Mucosa of descending colon (tissue), 3 donors: ENCODE measurements at places on chromosomes 16 and 17.

- DNase-seq, result no peak
Measured at GRCh38 chr17:6796887-6797490, 21.0 kb downstream of the FBXO39 start.

DNA sequence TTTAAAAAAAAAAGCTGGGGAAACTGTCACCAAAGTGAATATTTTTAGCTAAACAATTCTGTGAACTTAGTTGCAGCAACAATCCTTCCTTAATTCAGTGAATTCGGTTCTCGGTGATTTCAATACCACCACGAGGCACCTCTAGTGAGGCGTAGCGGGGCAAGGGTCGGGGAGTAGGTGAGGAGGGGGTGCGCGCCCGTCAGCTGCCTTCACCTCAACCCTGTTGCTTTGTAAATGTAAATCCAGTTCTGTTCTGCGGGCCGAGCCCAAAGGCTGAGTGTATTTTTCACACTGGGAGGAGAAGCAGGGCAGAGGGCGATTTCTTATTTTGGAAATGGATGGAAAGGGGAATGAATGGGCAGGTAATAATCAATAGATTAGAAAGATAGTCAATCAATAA is 17.4 kb downstream of the SALL1 start:
- no peak for DNase-seq

DNA sequence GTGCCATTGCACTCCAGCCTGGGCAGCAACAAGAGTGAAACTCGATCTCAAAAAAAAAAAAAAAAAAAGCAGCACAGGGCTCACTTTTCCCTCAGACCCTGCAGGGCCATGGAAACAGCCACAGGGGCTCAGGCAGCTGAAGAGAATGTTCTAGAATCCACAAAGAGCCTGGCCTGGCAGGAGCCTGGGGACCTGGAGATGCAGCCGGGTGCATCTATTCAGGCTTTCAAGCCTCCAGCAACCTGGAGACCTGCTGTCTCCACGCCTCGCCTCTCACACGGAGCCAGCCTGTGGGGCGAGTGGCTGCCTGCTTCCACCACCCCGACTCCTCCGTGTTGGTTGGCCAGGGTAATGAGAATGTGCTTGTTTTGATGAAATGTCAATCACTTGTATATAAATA is 44.0 kb upstream of the MEAK7 start:
- no peak for DNase-seq

GRCh38 chr17:28763137-28763799 is 19.5 kb downstream of the TRAF4 start:
- DNase-seq, result no peak

DNA sequence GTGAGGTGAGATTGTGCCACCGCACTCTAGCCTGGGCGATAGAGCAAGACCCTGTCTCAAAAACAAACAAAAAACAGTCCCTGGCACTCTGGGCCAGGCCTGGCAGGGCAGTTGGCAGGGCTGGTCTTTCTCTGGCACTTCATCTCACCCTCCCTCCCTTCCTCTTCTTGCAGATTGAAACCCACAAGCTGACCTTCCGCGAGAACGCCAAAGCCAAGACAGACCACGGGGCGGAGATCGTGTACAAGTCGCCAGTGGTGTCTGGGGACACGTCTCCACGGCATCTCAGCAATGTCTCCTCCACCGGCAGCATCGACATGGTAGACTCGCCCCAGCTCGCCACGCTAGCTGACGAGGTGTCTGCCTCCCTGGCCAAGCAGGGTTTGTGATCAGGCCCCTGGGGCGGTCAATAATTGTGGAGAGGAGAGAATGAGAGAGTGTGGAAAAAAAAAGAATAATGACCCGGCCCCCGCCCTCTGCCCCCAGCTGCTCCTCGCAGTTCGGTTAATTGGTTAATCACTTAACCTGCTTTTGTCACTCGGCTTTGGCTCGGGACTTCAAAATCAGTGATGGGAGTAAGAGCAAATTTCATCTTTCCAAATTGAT is 24.8 kb downstream of the STH start:
- DNase-seq, result no peak
